ENCODE measurements at places on chromosomes 3 and 15.

GRCh38 chr15:88230823-88231222, 25.7 kb downstream of the NTRK3 start:
- no peak for DNase-seq

GRCh38 chr3:31671451-31671850, 138.7 kb downstream of the STT3B start:
- DNase-seq: no peak

DNA sequence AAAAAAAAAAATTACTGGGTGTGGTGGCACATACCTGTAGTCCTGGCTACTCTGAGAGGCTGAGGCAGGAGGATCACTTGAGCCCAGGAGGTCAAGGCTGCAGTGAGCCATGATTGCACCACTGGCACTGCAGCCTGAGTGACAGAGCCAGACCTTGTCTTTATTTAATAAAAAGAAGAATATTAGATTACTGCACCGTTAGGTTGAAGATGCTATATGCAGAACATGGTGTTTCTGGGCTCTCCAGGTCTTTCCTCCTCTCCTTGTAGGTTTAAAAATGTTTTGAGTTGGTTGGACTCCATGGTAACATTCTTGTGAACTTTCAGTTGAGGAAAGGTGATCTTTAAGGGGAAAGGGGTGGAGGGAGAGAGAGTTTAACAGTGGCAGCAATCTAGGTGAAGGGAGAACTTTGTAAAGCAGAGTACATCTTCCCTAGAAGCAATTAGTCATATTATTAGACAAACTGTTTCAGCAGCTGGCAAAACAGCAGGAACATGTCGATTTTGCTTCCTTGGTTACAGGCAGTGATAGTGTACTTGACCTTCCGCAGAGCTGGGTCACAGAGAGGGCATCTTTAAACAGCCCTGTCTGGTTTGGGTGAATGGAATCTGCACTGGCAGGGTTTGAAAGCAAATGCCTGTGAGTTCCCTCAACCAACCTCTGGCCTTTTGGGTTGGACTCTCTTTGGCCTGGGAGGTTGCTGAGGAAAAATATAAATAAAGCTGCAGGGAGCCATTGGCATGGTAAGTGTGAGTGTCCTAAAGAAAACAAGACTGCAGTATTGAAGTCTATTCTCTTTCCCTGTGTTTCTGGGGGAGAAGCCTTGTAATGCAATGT, 42.8 kb downstream of the NR2C2 start:
- DNase-seq: no peak

- no peak for DNase-seq
Observed at GRCh38 chr3:163776743-163777142, 1301.6 kb downstream of the SI start.

- no peak for DNase-seq
Observed at GRCh38 chr3:197105786-197106185, 76.2 kb upstream of the MELTF start.
